Aorta (tissue), 5 donors: ENCODE measurements at places on chromosomes 13 and 19. TPM values are rescaled to one million over a fixed set of nuclear protein-coding genes. Genes with fewer than 3 reads are reported as not detected.
A peak's percentile ranks its signal among the peaks of the same experiment; 100 is the strongest.

Gene TRPC4
- total RNA-seq, result 4.3 TPM

Gene TEX30
- 7.5 TPM for total RNA-seq

Gene WDR88
- total RNA-seq, result not detected

Gene RRAS
- 139 TPM for total RNA-seq

DNA sequence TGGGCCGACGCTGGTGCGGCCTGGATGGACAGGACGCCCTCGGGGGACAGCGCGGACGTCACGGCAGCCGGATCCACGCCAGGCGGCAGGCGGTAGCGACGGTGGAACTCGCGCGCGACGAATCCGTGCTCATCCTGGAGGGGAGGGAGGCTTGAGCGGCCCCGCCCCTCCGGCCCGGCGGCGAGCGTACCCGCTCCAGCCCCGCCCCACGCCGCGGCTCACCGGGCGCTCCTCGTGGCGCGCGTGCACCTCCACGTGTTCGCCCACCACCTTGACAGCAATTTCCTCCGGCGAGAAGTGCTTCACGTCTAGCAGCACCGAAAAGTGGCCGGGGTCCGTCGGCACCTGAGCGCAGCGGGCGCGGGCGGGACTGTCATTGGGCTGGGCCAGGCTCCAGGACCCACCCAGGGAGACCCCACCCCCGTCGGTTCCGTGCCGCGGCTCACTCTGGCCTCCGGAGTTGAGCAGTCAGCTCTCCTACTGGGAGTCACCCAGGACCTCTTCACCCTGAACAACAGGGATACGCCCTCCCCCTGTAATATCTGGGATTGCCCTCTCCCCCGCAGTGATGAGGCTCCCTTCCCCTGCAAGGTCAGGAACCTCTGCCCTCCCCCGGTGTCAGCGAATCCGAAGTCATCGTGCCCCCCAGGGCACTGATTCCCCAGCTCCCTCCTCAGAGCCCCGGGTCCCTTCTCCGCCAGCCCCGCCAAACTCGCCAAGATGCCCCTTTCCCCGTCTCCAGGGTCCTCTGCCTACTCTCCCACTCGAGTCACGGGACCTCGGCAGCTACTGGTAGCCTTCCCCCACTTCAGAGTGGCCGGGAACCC, 1.1 kb downstream of the HSPB6 start:
- H3K4me1 ChIP-seq, result no peaks in the 10 kb centered on the region
- peak; percentile 96 for DNase-seq
- H3K27me3 ChIP-seq, result no peaks in the 10 kb centered on the region
- peak overlapping the region; percentile 40 for H3K4me3 ChIP-seq
- H3K27ac ChIP-seq, result peak overlapping the region; percentile 86
- H3K36me3 ChIP-seq, result no peaks in the 10 kb centered on the region

DNA sequence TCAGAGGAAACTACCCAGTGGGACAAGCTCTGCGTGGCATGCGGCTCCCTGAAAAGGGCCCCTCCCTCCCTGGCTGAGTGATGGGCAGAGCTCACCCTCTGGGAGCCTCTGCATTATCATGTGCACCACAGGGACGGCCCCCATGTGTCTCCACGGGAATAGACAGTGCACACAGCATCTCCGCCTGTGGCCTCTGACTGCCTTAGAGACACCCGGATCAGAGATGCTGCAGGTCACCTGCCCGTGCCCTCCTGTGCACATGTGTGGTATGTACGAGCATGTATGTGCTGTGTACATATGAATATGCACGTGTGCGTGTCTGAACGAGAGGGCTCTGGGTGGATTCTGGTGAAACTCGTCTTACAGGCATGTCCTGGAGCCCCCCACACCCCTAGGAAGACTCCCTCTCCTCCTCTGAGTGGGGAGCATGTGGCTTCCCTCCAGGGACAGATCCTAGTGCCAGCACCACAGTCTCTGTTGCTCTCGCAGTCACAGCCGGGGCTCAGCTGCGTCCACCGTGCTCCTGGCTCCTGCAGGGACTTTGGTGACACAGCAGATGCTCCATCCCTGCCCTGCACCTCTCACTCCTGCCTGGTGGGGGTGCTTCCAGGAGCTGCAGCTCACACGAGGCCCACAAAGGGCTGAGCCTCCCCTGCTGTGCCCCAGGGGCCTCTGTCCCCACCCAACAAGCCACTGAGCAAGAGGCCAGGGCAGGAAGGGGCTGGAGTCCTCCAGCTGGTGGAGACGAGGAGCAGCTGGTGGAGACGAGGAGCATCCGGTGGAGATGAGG, 19.6 kb downstream of the C13orf46 start:
- DNase-seq, result peak; percentile 41
- no peak overlapping the region for H3K4me3 ChIP-seq
- H3K4me1 ChIP-seq, result no peaks in the 10 kb centered on the region
- H3K27me3 ChIP-seq, result no peaks in the 10 kb centered on the region
